ENCODE measurements at places on chromosomes 4 and X.

- no peak for DNase-seq
Measured at GRCh38 chr4:30670206-30670605, 50.0 kb upstream of the PCDH7 start.

DNA sequence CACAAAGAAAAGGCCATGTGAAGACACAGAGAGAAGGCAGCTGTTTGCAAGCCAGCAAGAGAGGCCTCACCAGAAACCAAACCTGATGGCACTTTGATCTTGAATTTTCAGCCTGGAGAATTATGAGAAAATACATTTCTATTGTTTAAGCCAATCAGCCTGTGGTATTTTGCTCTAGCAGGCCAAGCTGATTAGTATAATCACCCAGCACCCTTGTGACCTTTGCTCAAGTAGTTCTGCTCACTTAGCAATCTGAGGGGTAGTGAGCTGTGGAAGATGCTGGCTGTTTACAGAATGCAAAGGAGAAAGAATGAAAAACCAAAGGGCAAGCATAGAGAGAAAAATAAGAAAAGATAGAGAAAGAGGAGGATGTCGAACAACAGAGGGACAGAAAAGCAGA is 396.4 kb upstream of the BOD1L1 start:
- DNase-seq = no peak

DNA sequence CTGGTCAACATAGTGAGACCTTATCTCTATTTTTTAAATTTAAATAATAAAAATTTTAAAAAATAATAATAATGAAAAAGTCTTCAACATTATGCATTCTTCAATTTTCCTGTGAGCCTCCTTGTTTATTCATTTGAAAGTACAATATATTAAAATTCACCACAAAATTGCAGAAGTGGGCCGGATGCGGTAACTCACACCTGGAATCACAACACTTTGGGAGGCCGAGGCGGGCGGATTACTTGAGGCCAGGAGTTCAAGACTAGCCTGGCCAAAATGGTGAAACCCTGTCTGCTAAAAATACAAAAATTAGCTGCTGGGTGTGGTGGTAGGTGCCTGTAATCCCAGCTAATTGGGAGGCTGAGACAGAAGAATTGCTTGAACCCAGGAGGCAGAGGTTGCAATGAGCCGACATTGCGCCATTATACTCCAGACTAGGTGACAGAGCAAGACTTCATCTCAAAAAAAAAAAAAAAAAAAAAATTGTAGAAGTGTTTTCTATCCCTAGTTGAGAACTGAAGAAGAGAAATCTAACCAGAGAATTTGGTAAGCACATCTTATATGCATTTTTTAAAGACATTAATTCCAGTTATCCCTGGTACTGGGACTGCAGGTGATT is 56.9 kb downstream of the RBM47 start:
- no peak for DNase-seq

- no peak for DNase-seq
Measured at GRCh38 chr4:128840711-128841318, 31.3 kb downstream of the JADE1 start.

- no peak for DNase-seq
Measured at GRCh38 chr4:156537286-156537685, 434.3 kb downstream of the PDGFC start.

DNA sequence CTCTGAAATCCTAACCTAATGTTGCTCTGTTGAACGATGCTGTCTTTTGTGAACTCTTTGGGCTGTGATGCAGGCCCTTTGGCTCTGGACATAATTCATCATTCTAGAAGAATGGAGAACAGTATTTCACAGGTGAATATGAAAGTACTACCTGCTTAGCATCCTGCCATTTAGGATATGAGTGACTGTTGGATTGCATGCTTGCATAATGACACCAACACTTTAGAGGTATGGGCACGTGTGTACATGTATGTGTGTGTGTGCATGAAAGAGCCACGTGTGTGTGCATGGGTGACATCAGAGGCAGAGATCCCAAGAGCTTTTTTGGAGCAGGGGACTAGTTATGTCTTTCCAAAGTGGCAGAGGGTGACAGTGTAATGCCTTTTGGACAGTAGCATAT is 70.2 kb upstream of the ZNF518B start:
- DNase-seq = no peak

GRCh38 chrX:28552882-28553829 is 34.1 kb upstream of the IL1RAPL1 start:
- no peak for DNase-seq

GRCh38 chrX:71100581-71101505 is 5.2 kb downstream of the FOXO4 start:
- DNase-seq = no peak

DNA sequence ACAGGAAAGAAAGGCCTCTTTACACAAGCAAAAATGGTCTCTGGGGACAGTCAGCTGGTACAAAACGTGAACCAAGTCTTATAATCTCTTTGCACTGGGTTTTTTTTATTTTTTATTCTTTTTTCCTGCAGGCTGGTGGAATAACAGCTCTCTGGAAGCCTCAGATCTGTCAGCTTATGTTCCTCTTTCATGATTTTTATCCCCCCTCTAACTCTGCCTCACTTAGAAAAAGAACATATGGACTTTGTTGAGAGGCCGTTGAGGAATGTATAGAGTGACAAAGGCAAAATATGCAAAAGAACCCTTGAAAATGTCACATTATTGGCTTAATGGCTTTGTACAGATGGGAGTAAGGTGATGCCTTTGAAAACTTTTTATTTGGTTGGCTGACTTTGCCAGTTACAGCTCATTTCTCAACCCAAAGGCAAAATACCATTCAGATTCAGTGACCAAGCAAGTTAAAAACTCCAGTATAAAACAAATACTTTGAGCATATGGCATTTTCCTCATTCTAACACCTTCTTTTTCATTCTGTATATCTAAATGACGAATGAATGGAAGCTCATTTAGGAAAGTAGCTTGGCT is 111.1 kb downstream of the RNF150 start:
- no peak for DNase-seq

DNA sequence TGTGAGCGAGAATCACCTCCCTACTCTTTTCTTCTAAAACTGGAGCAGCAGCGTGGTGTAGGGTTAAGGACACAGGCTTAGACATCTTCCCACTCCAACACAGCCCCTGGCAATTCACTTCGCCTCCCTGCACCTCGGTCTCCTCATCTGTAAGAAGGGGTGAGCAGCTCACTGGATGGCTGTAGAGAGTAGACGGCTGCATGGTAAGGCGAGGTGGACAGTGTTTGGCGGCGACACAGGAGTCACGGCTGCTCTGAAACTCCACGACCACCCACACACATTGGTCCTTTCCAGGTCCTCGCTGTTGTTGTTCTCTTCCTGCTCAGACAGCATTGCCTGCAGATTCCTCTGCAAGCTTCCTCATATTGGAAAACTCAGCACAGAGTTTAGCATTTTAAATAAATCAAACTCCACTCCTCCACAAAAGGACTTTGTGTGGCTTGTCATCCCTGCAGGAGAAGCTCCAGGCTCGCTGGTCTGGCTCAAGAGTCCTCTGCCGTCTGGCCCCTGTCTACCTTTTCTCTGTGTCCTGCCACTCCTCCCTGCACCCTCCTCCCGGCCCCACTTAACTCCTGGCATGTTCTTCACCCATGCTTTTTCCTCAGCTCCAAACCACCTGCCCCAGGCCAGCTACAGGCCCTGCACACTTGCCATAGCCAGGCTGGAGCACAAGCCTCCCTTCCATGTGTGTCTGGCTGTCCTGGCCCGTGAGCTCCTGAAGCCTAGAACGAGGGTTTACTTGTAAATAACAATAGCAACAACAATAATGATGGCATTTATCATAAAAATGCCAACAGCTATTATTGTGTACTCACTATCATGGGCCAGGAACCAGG is 41.3 kb upstream of the CRMP1 start:
- DNase-seq = no peak

- DNase-seq = no peak
Measured at GRCh38 chr4:168839758-168840391, 170.2 kb downstream of the CBR4 start.

Data from brain pericyte (primary cell).